Camera-type eye (tissue), 1 donor: ENCODE measurements at places on chromosomes 6 and 20. TPM values are rescaled to one million over a fixed set of nuclear protein-coding genes. Genes with fewer than 3 reads are reported as not detected.

PRSS16 gene
- total RNA-seq: 0.66 TPM

EFCAB8 gene
- total RNA-seq: 0.05 TPM

KCNK16 gene
- not detected for total RNA-seq

APMAP gene
- total RNA-seq: 69.7 TPM

C6orf132 gene
- 4.4 TPM for total RNA-seq

APOBEC2 gene
- total RNA-seq: 31.3 TPM

TSPO2 gene
- not detected for total RNA-seq

XKR7 gene
- 8.2 TPM for total RNA-seq

MMP24 gene
- 15.1 TPM for total RNA-seq

TTBK1 gene
- total RNA-seq: 4.6 TPM

CGAS gene
- 3.7 TPM for total RNA-seq

ALDH8A1 gene
- 1.4 TPM for total RNA-seq
